CD14-positive monocyte (primary cell): ENCODE measurements at places on chromosomes 7 and 10.

- DNase-seq: no peak
Observed at GRCh38 chr10:44471410-44471809, 86.5 kb upstream of the CXCL12 start.

- peak; percentile 83 for DNase-seq
Observed at GRCh38 chr7:30159698-30160143, 24.9 kb downstream of the MTURN start.

DNA sequence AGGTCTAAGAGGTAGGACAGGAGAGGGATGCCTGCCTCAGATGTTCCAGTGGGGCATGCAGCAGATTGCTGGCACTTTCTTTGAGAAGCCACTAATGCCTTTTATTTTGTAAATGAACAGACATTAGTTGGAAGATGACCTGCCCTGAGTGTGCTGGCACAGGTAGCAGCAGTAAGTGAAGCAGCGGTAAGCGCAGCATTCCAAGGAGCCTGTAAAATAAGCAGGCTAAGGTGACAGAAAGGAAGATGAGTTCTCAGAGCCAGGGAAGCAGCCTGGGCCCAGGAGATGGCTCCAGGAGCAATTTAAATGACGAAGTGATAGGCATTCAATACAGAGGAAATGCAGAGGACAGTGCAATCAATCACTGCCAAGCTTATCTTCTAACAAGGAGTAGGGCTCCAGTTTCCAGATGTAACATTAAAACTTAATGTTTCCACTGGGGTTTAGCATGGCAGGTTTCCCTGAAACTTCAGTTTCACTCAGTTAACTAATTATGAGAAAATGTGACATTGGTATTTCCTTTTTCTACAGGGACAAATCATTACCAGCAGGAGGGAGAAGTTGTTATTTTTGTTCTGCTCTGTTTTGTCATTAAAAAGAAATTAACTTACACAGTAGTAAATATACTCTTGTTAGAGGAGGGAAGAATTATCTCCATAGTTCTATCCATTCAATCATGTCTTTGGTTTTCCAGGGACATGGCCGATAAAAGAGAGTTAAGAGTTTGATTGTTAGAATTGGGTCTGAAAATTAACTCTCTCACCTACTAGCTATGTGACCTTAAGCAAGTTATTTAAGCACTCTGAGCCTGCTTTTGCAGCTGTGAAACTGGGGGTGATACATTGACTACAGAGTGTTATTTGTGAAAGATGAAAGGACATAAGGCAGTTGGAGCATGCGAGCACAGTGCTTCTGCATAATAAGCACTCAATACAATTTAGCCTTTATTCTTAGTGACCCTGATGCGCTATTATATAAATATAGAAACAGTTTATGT is 96.6 kb upstream of the PTN start:
- DNase-seq: no peak

- no peak for DNase-seq
Observed at GRCh38 chr10:11884706-11885423, 61.7 kb downstream of the PROSER2 start.

- DNase-seq: peak; percentile 60
Observed at GRCh38 chr7:43584195-43584586, 1.3 kb downstream of the STK17A start.

GRCh38 chr10:75187961-75188426 is 22.6 kb upstream of the VDAC2 start:
- DNase-seq: peak; percentile 45

GRCh38 chr10:132313305-132313704 is 5.6 kb upstream of the STK32C start:
- no peak for DNase-seq

DNA sequence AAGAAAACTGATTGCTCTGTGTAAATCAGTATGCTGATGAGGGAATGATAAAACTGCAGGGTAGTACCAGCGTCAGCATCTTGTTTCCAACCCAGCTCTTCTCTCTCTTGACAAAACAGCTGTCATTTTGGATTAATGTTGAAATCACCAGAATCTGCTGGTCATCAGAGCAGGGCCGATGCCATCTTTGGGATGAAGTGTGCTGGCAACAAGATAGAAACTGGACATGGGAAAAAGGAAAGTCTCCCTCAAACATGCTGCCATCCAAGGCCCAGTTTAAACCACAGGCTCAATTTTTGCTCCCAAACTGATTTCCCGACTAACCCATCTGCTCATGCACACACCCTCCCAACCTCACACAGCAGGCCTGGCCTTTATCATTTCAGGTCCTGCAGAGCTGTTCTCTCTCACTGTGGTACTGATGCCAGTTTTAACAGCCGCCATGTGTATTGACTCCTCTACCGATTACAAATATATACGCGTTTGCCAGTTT is 285.2 kb downstream of the AUTS2 start:
- no peak for DNase-seq

DNA sequence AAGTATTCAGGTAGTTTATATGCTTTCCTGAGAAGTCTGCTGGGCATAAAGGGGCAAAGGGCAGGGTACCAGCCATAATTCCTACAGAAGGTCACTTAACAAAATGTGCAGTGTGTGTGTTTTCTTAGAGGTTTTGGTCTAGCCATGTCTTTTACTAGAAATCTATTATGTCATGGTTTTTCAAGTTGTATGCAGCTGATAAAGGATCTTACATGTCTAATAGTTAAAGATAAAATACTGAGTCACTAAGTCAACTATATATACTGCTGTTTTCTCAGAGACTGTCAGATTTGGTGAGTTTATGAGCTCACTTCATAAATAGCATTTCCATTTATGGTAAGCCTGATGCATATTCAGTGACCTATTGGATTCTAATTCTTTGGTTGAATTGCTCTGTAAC is 7.7 kb downstream of the CASP2 start:
- DNase-seq: no peak

- DNase-seq: peak; percentile 45
Observed at GRCh38 chr10:113131613-113132261, 181.7 kb downstream of the TCF7L2 start.

DNA sequence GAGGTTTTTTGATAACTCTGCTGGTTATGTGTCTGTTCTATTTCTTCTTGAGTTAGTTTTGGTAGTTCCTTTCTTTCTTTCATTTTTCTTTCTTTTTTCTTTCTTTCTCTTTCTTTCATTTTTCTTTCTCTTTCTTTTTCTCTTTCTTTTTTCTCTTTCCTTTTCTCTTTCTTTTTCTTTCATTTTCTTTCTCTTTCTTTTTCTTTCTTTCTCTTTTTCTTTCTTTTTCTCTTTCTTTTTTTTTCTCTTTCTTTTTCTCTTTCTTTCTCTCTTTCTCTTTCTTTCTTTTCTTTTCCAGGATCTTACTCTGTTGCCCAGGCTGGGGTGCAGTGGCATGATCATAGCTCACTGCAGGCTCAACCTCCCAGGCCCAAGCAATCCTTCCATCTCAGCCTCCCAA is 20.4 kb upstream of the RHBDD2 start:
- DNase-seq: no peak

GRCh38 chr10:69891057-69891617 is 89.4 kb downstream of the COL13A1 start:
- DNase-seq: no peak

DNA sequence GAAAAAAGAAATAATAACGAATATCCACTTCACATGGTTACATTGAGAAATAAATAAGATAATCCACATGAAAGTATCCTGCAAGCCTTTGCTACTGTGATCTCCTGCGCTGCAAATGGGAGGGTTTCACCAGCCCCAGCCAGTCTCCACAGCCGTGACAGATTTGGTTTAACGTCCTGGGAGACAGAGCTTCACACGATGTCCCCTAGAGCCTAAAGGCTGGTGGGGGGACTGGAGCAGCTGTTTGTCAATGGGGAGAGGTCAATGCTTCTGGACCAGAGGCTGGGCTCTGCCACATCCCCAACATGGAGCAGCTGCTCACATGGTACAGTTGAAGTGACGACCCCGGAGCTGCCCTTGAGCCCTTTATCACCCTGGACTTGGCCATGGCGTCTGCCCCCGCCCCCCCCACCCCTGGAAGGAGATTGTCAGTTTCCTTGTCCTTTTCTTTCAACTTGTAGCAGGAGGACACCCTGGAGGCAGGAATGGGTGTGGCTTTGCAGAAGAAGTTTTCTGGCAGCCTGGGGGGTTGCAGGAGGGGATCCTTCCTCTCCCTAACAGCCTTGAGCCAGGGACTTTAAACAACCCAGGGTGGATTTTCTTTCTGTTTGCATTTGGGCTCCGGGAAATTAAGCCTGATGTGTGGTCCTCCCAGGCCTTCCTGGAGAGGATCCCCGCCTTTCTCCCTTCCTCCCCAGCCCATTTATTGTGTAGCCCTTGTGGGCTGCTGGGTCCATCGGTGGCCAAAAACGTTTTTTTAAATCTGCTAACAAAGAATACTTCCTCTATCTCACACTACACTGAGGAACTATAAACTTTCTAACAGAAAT is 37.0 kb upstream of the MXI1 start:
- no peak for DNase-seq

DNA sequence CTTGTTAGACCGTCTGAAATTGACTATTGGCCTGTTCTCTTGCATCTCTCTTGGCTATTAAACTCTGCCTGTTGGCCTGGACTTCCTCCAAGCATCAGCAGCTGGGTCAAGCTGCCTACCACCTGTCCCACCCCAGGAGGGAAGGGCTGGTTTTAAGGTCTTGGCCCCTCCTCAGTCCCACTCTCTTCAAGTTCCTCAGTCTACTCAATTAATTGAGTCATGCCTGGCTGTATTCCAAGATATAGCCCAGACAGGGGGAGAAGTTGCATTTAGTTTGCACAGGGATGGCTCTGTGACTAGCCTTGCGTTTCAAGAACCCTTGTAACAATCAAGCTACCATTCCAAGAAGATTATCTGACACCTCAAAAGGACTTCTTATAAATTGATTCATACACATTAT is 113.8 kb upstream of the GLI3 start:
- DNase-seq: no peak

DNA sequence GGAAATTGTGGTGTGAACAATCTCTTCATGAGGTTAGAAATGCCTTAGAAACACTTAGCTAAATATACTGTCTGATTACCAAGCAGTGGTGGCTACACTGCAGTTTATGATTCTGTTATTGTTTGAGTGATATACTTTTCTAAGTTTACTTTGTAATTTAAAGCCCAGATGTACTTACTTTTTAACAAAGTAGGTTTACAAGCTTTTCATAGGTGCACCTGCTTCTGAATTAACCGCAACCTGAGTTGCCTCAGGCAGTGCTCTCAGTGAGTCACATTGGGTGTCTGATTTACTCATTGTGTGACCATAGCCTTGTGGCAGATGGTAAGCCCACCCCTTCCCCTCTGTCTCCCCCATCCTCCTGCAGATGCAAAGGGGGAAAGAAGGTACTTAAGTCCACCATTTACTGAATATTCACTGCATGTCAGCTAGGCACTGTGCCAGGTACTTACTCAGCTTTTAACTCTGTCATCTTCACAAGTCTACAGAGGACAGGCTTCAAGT is 9.0 kb downstream of the MTURN start:
- DNase-seq: no peak

DNA sequence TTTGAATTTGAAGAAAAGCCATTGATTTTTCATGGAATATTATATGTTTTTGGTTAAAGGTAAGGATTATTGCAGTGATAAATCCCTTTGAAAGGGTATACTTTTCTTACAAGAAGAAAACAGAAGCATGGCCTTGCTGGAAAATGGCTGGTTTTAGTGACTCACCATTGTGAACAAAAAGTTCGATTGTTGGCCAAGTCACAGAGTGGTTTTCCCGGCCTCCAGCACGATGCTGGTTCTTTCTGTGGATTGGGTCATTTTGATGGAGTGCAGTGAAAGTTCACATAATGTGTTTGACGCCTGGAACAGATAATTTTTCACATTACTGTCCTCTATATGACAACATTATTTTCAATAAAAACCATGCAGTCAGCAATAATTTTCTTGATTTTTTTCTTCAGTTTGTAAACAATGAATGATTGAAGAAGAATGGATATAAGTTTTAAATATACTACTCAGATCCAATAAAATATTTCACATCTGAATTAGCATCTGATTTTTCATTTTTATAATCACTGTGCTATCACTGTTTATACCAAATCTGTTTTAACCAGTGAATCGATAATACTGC is 60.9 kb downstream of the RBM20 start:
- DNase-seq: no peak

DNA sequence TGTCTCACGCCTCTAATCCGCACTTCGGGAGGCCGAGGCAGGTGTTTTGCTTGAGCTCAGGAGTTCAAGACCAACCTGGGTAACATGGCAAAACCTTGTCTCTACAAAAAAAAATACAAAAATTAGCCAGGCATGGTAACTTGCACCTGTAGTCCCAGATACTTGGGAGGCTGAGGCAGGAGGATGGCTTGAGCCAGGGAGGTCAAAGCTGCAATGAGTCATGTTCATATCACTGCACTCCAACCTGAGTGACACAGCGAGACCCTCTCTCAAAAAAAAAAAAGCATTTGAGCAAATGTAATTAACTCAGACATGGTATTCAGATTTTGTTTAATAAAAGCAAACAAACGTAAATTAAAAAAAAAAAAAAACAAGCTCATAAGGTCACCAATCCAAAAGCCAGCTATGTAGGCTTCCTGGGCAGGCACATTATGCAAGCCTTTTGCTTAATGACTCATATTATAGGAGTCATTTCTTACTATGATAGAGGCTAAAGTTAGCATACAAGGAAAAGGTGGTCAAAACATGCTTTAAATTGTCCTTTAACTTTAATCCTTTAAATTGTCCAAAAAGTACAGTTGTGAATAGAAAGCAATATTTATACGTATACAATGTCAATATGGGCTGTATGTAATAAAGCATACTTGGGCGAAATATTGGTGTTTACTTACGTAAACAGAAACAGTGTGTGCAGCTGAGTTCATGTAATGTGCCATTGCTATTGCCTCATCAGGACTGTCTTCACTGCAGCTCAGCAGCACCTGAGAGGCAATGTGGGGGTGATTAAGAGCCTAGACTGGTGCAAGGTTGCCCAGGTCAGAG is 13.0 kb downstream of the AKR1D1 start:
- DNase-seq: peak; percentile 3

- DNase-seq: no peak
Observed at GRCh38 chr7:151565541-151565940, 45.8 kb upstream of the RHEB start.

DNA sequence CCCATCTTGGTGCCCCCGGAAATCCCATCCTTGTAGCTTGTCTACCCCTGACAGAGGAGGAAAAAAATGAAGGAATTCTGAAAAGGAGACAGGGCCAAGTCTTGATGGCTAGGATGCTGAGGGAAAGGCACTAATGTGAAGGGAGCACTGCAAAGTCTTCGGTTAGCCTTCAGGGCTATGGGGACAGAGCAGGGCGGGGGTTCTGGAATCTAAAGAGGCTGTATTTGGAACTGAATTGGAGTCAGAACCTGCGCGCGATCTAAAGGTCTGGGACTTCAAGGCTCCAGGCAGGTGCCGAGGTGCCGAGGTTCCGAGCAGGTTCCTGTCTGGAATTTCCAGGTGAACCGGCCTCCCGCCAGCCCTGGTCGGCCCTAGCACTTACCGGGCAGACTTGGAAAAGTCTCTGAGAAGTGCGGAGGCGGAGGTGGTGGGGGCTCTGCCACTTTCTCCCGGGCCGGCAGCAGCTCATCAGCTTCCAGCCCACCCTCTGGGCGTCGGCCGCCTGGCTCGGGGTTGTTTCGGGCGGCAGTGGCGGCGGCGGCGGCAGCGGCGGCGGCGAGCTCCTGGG is 781 bp downstream of the GBX1 start:
- no peak for DNase-seq

GRCh38 chr7:139094596-139094995 is 14.9 kb downstream of the ZC3HAV1 start:
- no peak for DNase-seq
